ENCODE measurements at places on chromosomes 16 and 17.
A peak's percentile ranks its signal among the peaks of the same experiment; 100 is the strongest.

DNA sequence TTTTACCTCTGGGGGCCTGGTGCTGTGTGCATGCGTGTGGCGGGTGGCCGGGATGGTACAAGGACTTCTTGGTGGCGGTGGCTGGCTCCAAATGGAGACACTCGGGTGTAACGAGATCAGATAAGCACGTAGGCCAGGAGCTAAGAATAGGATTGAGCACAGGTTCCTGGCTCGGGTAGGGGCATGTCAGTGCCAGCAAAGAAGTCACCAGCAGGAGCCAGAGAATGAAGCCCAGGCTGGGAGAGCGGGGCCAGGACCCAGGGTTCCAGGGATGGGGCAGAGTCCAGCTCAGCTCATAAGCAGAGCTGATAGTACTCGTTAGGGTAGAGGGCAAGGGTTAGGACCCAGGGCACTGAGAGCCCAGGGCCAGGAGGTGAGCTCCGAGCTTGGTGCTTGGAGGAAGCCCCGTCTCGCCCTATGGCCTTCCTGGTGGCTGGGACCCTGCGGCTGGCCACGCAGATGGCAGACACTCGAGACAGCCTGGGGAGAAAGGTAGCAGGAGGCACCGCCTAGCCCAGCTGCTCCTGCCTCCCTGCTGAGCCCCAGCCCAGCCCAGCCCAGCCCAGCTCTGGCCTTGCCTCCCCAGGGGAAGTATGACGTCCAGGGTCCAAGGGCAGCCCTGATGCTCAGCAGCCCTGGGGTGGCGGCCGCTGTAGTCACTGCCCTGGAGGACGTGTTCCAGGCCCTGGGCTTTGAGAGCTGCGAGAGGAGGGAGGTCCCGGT is 8.9 kb downstream of the ZNF213 start:
- DNase-seq, result no peak

DNA sequence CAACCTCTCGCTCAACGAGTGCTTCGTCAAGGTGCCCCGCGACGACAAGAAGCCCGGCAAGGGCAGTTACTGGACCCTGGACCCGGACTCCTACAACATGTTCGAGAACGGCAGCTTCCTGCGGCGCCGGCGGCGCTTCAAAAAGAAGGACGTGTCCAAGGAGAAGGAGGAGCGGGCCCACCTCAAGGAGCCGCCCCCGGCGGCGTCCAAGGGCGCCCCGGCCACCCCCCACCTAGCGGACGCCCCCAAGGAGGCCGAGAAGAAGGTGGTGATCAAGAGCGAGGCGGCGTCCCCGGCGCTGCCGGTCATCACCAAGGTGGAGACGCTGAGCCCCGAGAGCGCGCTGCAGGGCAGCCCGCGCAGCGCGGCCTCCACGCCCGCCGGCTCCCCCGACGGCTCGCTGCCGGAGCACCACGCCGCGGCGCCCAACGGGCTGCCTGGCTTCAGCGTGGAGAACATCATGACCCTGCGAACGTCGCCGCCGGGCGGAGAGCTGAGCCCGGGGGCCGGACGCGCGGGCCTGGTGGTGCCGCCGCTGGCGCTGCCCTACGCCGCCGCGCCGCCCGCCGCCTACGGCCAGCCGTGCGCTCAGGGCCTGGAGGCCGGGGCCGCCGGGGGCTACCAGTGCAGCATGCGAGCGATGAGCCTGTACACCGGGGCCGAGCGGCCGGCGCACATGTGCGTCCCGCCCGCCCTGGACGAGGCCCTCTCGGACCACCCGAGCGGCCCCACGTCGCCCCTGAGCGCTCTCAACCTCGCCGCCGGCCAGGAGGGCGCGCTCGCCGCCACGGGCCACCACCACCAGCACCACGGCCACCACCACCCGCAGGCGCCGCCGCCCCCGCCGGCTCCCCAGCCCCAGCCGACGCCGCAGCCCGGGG is 1.3 kb downstream of the FOXC2 start:
- DNase-seq, result no peak

DNA sequence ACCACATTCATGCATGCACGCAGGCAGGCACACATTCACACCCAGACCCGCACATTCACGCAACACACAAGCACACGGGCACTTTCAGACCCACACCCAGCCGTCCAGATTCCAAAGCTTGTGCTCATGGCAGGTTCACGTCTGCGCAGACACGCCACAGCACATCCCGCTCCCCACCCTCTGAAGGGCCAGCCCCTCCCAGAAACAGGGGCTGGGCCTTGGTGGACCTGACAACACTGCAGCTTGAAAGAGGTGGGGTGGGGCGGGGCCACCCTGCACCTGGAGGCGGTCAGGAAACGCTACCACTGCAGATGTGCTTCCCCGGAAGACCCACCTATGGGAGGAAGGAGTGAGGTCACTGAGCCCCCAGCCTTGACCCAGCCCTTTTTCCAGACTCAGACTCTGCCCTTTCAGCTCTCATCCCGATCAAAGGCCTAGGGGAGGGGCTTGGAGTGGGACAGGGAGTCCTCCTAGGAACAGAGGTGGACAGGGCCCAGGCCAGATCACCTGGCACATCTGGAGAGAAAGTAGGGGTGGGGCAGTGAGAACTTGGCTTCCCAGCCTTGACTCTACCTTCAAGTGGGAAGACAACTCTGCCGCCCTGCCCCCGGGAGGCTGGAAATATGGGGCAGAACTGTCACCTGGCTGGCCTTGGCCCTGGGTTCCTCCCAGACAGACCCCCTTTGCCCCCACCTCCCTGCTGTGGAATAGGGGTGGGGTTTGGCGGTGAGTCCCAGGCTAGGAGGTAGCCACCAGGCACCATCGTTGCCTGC is 11.0 kb downstream of the P3H4 start:
- no peak for DNase-seq

DNA sequence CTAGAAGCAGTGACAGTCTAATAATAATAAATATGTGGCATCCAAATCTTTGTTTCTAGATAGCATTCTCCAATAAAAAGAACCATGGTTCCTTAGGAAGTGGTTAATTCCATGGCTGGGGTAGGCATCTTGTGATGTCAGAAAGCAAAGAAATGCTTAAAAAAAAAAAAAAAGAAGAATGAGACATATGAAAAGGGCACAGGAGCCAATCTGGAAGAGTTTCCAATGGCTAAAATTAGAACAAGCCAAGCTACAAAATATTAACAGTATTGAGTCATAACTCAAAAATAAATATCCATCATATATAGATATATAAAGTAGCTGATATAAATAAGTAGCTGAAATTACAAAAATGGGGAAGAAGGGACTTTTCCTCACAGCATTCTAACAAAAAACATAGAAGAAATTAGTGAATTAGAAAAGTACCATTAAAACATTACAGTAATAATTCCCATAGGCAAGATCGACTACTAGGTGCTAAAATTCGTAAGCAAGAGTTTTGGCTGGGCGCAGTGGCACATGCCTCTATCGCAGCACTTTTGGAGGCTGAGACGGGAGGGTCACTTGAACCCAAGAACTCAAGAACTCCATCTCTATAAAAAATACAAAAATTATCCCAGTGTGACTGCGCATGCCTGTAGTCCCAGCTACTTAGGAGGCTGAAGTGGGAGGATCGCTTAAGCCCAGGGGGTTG is 111.3 kb downstream of the TRIM37 start:
- no peak for DNase-seq

DNA sequence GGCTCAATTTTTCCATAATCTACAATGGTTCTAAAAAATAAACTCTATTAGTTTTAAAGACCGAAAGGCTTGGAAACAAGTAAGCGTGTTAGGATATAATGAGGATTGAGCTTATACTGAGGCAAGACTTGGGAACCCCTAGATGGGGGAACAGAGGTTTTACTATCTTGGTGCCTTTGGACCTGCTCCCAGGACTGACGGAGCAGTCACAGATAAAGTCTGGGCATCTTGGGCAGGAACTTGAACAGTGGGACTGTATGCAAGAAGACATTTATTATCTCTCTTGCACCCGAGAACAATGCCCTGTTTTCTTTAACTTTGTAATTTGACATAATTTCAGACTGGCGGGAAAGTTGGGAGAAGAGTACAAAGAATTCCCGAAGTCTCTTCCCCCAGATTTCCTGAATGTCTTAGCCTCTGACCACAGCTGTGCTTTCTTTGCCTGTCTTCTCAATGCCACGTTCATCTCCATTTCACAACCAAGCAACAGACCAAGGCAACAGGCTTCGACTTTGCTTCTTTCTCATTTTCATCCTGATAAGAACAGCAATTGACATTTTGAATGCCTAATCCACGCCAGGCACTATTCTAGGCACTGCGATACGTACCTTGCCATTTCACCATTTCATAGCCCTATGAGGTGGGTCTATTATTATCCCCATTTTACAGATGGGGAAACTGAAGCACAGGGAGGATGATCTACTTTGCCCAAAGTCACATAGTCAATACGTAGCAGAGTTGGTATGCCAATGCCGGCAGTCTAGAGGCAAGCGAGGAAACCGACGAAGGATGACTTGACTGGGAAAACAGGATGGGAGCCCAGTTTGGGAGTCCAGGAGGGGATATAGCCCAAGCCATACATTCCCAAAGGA is 3.0 kb upstream of the IL4R start:
- DNase-seq, result no peak

GRCh38 chr17:49223517-49224197 is 6.9 kb downstream of the PHOSPHO1 start:
- DNase-seq, result peak; percentile 67

DNA sequence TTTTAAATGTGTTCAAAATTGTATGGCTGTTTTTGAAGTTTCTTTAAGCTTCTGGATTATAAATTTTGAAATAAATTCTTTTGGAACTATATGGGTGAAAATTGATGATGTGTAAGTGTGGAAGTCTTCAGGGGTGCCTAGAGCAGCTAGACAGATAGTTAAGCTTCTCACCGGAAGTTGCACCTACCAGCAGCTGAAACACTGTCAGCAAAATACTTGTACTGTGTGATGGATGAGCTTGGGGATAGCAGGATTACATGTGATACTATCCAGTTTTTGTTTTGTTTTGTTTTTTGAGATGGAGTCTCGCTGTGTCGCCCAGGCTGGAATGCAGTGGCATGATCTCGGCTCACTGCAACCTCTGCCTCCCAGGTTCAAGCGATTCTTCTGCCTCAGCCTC is 19.7 kb downstream of the RBL2 start:
- no peak for DNase-seq

DNA sequence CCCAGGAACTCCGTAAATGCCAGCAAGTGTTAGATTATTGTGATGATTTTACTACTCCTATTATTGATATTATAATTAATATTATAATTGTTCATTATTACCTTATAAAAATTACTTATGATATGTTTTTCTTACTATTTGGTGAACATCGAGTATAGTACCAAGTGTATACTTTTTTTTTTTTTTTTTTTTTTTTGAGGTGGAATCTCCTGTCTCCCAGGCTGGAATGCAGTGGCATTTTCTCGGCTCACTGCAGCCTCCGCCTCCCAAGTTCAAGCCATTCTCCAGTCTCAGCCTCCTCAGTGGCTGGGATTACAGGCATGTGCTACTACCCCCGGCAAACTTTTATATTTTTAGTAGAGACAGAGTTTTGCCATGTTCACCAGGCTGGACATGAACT is 347.0 kb downstream of the WWOX start:
- DNase-seq, result no peak

- DNase-seq, result no peak
These were observed 136.4 kb upstream of the TMEM97 start for GRCh38 chr17:28182559-28182958.

DNA sequence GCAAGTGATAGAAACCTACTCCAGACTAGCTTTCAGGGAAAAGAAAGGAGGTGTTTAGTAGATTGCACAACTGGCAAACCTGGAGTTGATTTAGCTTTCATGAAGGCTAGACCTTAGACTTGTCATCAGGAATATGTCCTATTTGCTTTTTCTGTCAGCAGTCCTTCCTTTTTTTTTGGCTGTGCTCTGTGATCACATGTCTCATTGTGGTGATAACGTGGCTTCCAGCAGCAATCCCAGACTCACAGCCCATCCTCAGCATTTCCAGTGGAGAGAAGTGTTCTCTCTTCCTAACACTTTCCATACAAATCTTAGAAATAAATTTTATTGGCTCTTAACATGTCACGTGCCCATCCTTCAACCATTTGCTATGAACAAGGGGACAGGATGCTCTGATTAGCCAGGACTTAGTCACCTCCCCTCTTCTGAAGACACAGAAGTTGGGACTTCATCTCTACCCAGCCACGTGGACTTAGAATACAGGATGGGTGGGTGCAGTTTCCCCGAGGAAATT is 74.7 kb downstream of the CDH13 start:
- no peak for DNase-seq

DNA sequence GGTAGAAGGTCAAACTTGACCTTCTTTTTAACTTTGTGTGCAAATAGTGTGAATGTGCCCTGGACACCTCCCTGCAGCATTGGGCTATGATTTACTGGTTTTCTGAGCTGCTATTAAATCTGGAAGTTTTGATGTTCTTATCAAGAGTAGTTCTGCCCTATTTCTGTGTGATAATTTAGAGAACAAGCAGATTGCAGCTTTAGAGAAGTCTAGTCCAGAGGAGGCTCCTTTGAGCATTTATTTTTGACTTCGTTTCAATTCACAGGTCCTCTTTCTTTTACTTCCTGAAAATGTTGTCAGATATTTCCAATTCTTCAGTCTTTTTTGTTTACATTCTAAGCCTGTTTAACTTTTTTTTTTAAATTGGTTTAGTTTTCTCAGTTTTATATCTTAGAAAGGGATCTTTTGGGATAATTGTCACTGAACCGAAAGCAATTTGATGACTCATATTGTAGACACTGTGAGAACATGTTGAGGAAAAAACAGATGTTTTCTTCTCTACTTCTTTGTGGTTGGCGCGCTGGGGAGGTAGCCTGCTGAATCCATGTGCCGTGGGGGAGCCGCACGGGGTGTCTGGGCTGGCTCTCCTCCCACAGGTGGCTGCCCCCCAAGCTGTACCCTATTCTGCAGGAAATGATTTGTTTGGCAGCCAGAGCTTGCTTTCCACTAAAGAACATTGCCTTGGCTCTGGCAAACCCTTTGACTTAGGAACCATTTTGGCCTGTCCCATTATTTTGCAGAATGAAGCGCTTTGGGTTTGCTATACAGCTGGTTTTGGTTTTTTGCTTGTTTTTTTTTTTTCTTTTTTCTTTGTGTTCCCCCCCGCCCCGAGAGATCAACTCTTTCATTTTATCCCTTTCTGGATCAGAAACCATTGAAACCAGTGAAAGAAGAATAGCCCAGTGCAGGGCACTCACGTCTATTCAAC is 53.4 kb downstream of the MFSD11 start:
- DNase-seq, result no peak

All from neuronal stem cell (in vitro differentiated cells).